ENCODE measurements at places on chromosomes 7 and 10.

DNA sequence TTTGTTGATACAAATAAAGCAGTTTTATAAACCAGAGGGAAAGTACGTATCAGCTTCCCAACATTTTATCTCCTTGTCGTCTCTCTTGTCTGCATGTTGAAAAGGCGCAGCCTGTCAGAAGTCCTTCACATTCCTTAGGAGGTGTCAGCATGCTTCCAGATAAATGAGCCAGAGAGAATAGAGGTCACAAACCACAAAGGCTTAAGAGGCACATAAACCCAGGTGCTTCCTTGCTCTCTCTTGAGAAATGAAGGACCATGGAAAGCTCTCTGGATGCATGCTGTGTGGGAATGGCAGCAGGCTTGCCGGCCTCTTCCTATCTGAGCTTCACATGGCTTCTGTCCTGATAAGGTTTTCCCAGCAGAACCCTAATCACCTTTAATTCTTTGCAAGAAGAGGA lies 448.5 kb downstream of the XPNPEP1 start:
- DNase-seq, result no peak

DNA sequence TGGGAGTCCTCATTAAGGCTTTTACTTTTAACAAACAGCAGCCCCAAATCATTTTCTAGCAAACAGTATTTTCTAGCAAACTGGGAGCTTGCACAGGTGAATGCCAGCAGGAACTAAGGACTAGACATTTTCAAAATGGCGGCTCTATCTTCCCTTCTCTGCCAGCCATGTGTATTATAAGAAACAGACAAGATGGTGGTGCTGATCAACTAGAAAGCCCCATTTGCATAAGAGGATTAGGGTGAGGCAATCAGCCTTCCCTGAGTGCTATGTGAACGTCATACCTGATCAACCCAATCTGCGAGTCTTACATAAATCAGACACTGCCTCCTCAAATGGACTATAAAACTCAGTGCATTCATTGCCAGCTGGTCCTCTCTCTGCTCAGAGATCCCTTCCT lies 479.6 kb downstream of the IPMK start:
- no peak for DNase-seq

DNA sequence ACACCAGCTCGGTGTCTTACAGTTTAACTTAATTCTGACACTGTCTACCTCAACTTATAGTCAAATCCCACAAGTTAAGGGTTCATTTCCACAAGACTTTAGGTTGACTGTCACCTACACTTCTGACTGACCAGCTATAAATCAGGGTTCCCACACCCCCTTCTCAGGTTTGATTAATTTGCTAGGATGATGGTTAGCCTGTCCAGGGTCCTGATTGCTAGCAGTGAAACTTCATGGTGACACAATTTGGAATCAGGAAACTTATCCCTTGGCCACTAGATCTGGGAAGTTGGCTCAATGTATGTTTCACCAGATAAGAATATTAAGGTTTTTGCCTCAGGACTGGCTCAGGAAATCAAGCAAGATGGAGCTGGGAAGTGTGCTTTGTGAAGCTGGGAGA lies 2.8 kb upstream of the RSU1 start:
- no peak for DNase-seq

DNA sequence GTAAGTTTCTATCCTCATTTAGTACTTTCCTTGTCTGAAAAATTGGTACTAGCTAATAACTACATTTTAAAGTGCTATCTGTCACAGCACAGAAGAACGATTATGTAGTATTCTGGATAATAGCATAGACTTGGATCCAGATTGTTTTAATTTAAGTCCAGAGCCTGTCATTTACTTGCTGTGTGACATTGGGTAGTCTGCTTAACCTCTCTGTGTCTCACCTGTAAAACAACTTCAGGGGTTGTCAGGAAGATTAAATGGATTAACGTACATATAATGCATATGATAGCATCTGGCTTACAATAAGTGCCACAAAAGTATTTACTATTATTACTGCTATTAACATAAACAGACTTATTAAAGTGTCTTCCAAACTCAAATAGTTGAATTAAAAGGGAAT lies 1221.4 kb downstream of the GATA3 start:
- no peak for DNase-seq

DNA sequence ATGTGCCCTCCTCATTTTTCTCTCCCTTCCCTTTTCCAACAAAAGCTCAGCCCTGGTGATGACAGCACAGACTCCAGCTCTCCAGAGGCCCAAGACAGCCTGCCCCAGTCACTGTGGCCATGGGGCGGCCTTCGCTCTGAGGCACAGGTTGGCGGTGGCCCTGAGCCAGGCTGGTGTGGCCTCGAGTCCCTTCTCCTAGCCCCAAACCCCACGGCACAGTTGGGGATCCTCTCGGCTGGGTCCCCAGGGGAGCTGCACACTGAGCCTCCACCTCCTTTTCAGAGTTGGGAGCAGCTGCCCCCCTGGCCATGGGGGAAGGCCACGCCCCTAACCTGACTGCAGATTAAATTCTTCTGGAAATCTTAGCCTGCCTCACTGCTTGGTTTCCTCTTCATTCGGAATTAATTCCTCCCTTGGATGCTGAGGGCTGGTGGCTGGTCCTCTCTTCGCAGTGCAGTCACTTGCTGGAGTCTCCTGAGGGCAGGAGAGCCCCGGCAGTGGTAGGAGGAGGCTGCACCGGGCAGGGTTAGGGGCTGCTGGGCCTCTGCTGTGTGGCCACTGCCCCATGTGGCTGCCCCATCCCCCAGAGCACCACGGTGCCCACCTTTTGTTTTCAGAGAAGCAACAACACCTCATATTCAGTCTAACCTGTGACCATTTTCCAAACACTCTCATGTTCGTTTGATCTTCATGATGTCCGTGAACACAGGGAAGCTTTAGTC lies 426.6 kb downstream of the DNAJB6 start:
- DNase-seq, result no peak

GRCh38 chr10:86344714-86345161 lies 21.9 kb downstream of the GRID1 start:
- DNase-seq, result no peak

DNA sequence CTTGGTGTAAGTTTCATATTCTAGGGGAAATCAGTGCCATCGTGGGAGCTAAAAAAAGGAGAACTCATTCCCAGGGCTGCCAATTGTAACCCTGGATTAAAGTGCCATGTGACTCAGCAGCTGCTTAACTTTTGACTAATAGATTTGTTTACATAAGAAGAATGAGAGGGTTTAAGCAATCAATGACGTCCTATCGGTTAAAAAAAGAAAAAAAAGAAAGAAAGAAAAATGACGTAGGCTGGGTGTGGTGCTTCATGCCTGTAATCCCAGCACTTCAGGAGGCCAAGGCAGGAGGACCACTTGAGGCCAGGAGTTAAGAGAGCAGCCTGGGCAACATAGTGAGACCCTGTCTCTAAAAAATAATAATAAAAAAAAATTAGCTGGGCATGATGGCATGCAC lies 116.2 kb upstream of the AFAP1L2 start:
- no peak for DNase-seq

DNA sequence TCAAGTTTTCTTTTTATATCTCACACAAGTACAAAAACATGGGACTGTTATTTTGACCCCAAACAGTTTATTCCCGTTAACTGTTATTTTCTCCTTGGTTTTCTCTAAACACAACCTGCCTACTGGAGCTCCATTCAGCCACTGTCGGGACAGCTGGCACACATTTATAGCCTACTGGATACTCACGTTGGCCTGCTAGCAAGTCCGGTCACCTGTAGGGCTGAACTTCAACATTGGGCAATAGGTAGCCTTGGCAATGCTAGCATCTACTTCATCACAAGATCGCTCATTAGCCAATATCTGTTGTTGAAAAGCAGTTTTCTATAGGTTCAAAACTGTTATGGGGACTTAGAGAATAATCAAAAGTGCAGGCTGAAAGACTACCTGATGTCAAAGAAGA lies 32.3 kb downstream of the RHOBTB1 start:
- DNase-seq, result no peak

- no peak for DNase-seq
Observed at GRCh38 chr10:13189961-13190360, 28.6 kb downstream of the MCM10 start.

GRCh38 chr10:72124989-72125388 lies 36.6 kb upstream of the SPOCK2 start:
- DNase-seq, result no peak

All from stimulated activated CD4-positive, alpha-beta T cell treated with anti-CD3 and anti-CD28 coated beads, TNF-alpha, amount 100 ng/mL, for 1 hour (primary cell).